ENCODE measurements at places on chromosomes 2 and 18.

GRCh38 chr2:9554921-9555296, 721 bp downstream of the ADAM17 start:
- DNase-seq = peak; percentile 67

DNA sequence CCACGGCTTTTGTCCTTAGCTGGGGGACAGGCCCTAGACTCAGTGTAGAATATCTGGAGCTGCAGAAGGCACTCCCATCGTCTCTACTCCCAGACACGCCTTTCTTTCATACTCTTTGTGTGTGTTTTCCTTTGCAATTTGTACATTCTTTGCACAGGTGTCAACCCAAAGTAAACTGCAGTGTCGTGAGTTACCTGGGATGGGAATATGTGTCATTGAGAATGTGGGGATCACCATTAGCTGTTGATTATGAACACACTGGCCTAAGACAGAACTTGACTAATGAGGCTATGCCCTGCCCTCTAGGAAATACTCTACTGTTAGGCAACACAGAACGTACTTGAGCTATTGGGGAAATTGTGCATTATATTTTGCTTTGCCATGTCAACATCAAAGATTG, 233.3 kb downstream of the SETBP1 start:
- no peak for DNase-seq

DNA sequence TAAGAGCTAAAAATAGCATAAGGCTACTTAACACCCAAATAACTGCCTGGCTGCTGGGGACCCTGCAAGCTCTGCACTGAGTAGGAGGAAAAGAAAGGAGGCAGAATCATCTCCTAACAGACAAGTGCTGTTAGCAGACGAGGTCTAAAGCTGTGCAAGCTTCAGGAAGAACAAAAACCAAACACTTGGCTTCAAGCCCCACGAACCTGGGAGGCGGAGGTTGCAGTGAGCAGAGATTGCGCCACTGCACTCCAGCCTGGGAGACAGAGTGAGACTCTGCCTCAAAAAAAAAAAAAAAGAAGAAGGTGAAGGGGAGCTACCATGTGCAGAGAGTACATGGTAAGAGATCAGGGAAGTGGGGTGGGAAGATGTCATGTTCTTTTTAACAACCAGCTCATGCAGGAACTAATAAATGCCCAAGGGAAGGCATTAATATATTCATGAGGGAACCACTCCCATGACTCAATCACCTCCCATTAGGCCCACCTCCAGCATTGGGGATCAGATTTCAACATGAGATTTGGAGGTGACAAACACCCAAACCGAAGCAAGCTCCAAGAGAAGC, 28.8 kb upstream of the INO80C start:
- no peak for DNase-seq

- DNase-seq = peak; percentile 95
Observed at GRCh38 chr2:144519934-144520731, at the start of gene ZEB2. ZEB2 (minus strand) TSS chr2:144520119; CDS start chr2:144517350, 2,769 bp downstream.

DNA sequence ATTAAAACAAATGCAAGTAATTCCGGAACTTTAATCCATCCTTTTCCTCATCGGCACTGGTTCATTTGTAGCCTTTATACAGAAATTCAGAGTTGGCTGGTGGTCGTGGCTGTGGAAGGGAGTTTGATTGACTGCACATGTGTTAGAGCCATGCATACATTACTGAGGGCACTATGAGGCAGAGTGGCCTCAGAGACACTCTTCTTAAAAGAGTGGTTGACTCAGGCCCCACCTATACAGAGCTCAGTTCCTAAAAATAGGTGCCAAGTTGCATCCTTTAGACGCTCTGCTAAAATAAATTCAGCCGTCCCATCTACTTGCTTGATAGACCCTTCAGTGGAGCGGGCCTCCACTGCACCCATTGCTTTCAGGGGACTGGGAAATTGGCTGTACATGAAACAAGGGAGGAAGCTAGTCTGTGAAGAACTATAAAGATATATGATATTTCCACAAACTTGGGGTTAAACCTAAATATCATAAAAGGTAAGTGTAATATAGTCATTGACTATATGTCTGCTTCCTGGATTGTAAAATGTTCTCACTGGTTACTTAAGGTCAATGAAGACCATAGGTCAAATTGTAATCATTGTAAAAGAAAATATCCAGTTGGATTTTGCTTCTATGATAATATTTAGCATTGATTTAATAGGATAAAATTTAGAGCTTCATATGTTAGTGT, 298.9 kb downstream of the XIRP2 start:
- DNase-seq = no peak

- DNase-seq = no peak
Observed at GRCh38 chr2:136124805-136125204, 6.9 kb upstream of the CXCR4 start.

GRCh38 chr2:168710754-168711467, 91.5 kb upstream of the NOSTRIN start:
- no peak for DNase-seq

- no peak for DNase-seq
Observed at GRCh38 chr2:200922439-200922838, 33.3 kb downstream of the NIF3L1 start.

DNA sequence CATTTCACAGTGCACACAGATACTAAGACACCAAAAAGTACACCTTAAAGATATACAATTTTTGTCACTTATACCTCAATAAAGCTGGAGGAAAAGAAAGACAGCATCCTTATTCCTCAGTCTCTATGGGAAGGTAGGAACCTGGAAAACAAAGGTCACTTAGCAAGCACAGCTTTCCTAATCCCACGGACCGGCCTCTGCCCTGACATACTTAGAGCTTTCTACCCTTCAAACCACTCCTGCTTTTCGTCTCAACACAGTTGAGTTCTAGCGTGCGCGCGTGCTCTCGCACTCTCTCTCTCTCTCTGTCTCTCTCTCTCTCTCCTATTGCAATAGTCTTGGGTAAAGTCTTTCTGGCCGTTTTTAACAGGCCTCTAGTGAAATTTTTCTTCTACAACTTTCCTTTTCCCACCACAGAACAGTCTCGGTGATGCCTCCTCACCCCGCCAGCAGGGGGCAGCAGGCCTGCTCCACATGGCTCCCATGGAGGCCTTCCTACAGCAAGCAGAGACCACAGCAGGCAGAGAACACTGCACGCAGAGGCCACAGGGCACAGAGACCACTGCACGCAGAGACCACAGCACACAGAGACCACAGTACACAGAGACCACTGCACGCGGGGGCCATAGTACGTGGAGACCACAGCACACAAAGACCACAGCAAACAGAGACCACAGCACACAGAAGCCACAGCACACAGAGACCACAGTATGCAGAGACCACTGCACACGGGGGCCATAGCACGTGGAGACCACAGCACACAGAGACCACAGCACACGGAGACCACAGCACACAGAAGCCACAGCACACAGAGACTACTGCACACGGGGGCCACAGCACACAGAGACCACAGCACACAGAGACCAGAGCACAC, 106.9 kb downstream of the FBXO15 start:
- peak; percentile 48 for DNase-seq

GRCh38 chr2:172361360-172361759, 66.0 kb upstream of the ITGA6 start:
- DNase-seq = no peak

- DNase-seq = no peak
Observed at GRCh38 chr18:51614033-51614432, 416.6 kb upstream of the MEX3C start.

DNA sequence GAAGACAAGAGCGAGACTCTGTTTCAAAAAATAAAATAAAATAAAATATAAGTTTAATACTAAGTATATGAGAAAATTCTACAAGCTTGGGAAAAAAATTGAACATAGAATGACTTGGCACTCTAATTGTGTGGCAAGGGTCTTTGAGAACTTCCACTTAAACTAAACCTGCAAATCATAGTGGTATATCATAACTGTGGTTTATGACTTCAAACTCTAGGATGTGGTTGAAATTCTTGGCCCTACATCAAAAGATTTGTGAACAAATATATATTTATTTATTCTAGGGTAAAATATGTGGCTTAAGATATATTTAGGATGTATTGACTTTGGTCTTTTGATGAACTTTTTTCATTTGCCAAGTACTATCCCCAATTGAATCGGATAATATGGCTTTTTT, 3.1 kb upstream of the FAM171B start:
- no peak for DNase-seq

DNA sequence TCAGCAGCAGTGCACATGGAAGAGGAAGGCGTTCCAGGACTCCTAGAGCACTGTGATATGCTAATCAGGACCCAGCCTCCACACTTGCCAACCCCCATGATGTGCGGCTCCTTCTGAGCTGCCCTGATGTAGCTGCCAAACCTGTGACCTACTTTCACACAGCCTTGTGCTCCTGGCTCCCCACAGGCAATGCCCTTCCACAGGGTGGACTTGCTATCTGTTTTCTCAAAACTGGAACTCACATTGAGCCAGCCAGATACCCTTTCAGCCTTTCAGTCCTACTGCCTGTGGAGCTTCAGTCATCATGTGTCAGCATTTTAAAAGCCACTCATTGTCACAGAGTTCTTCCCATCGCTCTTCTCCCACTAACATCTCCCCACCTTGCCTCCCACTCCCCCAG, 181.6 kb downstream of the AFF3 start:
- DNase-seq = no peak

GRCh38 chr2:158509928-158510797, 53.4 kb downstream of the PKP4 start:
- peak; percentile 10 for DNase-seq

DNA sequence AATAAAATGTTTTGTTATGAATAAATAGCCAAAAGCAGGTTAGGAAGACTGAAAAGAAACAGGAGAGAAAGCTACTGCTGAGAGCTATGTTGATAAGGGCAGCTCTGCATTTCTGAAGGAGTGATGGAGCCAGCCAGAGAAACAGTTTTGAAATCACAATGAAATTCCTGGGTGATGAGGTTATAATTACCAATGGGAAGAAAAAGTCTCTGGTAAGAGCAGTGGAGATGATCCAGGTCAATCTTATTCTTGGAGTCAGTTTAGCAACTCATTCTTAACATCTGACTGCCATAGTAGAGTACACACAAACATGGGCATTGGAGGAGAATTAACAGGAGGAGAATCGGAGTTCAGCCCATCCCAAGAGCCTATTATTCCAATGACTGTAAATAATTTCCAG, 2.4 kb downstream of the ALKAL2 start:
- DNase-seq = no peak

GRCh38 chr2:19104503-19104902, 253.9 kb downstream of the OSR1 start:
- DNase-seq = no peak

DNA sequence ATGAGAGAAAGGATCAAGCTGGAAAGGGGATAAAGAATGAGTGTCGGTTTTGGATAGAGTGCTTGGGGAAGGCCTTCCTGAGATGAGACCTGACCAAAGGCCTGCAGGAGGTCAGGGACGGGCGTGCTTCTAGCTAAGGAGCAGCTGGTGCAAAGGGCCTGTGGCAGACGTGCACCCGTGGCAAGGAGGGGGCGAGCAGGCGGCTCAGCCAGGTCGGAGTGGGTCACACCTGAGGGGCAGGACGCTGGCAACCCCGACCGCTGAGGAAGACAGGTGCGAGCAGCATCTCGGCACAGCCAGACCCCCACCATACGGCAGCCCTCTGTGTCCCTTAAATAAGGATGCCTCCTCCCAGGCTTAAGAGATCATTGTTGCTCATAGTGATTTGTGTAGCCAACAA, 48.1 kb downstream of the ODC1 start:
- no peak for DNase-seq

DNA sequence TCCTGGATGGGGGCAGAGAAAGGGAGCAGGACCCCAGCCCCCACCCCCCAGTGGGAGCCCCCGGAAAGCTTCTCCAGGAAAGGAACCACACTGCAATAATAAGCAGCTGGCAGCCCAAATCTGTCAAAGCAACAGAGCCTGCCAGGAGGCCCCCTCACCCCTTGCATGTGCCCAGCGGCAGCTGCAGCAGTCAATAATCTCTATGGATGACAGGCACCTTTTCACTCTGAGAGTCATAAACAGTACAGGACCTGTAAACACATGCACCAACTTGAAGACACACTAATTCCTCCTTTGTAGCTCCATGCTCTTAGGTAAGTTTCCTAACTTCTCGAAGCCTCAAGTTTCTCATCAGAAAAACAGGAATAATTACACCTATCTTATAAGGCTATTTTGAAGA, 26.2 kb upstream of the KDM3A start:
- DNase-seq = no peak

Measured in hematopoietic multipotent progenitor cell treated with erythropoietin and hydrocortisone succinate and interleukin-3 and kit ligand, for 8 days (in vitro differentiated cells).